ENCODE measurements at places on chromosomes 7 and 10.
A peak's percentile ranks its signal among the peaks of the same experiment; 100 is the strongest.

GRCh38 chr10:5105626-5106025 is 11.4 kb downstream of the AKR1C3 start:
- no peak for DNase-seq

GRCh38 chr7:99955247-99955646 is 20.6 kb downstream of the AZGP1 start:
- no peak for DNase-seq

DNA sequence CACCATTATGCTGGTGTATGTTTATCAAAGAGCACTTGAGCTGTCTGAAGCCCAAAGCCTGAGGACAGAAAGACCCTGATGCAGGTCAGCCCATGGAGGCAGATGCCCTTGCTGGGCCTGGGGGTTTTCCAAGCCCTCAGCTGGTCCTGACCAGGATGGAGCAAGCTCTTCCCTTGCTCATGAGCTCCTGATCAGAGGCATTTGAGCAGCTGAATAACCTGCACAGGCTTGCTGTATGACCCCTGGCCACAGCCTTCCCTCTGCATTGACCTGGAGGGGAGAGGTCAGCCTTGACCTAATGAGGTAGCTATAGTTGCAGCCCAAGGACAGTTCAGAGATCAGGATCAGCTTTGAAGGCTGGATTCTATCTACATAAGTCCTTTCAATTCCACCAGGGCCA is 13.0 kb downstream of the AQP1 start:
- DNase-seq, result no peak

DNA sequence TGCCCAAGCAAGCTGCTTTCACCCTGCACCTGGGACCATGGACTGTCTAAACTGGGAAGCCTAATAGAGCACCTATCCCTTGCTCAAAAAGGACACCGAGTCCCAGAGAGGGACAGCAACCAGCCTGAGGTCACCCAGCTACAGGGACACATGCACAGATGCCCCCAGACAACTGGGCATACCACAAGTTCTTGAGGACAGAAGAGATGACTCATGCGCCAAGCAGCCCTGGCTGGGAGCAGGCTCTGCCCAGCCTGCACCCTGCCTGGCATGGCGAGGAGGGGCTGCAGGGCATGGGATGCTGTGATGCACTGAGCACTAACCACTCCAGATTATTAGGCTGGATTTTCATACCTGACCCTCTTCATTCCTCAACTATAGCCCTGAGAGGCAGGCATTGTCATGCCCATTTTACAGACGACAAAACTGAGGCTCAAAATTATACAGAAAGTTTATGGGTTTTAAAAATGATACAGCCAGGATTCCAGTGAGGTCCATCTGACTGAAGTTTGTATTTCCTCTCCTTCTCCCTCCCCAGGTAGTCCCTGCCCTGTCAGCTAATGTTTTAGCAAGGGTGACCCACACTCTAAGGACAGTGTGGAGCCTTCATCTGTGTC is 289.3 kb upstream of the ZMIZ1 start:
- DNase-seq, result no peak

DNA sequence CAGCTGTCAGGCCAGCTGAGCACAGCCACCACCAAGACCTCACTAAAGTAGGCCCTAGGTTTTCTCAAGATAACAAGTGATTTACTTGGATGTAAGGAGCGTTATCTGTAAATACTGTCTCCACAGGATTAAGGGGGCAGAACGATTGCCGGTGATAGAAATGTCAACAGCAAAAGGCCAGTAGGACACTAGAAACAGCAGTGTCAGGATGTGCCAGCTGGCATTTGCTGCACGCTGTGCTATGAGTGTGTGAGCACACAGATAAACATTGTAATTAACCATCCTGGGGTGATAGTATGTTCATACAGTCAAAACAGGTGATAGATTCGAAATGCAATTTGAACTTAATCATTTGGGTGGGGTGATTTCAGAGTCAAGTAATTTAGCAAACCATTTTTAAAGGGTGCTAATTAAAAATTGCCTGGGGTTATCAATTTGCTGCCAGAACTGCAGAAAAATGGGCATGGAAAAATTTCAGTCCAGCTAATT is 36.3 kb upstream of the NOBOX start:
- peak; percentile 61 for DNase-seq
